ENCODE measurements at places on chromosomes 1 and 21. TPM values are rescaled to one million over a fixed set of nuclear protein-coding genes. Genes with fewer than 3 reads are reported as not detected.

The CHIA gene
- total RNA-seq, result 1.5 TPM

The TUFT1 gene
- 16.8 TPM for total RNA-seq

The COL24A1 gene
- 0.84 TPM for total RNA-seq

The UBL4B gene
- not detected for total RNA-seq

The SLC6A9 gene
- 28.5 TPM for total RNA-seq

The CD1B gene
- total RNA-seq, result not detected

The RIPPLY3 gene
- 0.35 TPM for total RNA-seq

The ALX3 gene
- total RNA-seq, result not detected

The HUNK gene
- total RNA-seq, result 2.9 TPM

The PRELP gene
- 20.5 TPM for total RNA-seq

The ZNF687 gene
- 17.7 TPM for total RNA-seq

Data from left lung (tissue), 14 donors.